Vagina (tissue), 2 donors: ENCODE measurements at places on chromosomes 1 and 21.

GRCh38 chr1:40980453-40981121 is 1.1 kb downstream of the CTPS1 start:
- peaks cover 59% of the 10 kb centered on the region for H3K4me1 ChIP-seq
- peak overlapping the region; percentile 96 for H3K27ac ChIP-seq
- H3K36me3 ChIP-seq = no peaks in the 10 kb centered on the region
- peak overlapping the region; percentile 83 for H3K4me3 ChIP-seq

- peak overlapping the region; percentile 71 for H3K27ac ChIP-seq
- no peaks in the 10 kb centered on the region for H3K27me3 ChIP-seq
- H3K4me1 ChIP-seq = peaks cover 36% of the 10 kb centered on the region
- no peak overlapping the region for H3K4me3 ChIP-seq
- DNase-seq = no peak
Observed at GRCh38 chr1:59730759-59731478, 83.8 kb upstream of the HOOK1 start.

- no peak overlapping the region for H3K27ac ChIP-seq
- DNase-seq = no peak
- H3K4me3 ChIP-seq = no peak overlapping the region
- no peaks in the 10 kb centered on the region for H3K36me3 ChIP-seq
- no peaks in the 10 kb centered on the region for H3K27me3 ChIP-seq
Observed at GRCh38 chr1:215264649-215265048, 182.1 kb downstream of the KCNK2 start.

- no peak for DNase-seq
- H3K36me3 ChIP-seq = no peaks in the 10 kb centered on the region
- no peak overlapping the region for H3K4me3 ChIP-seq
- H3K27me3 ChIP-seq = no peaks in the 10 kb centered on the region
Observed at GRCh38 chr1:193419295-193419694, 232.9 kb upstream of the B3GALT2 start.

DNA sequence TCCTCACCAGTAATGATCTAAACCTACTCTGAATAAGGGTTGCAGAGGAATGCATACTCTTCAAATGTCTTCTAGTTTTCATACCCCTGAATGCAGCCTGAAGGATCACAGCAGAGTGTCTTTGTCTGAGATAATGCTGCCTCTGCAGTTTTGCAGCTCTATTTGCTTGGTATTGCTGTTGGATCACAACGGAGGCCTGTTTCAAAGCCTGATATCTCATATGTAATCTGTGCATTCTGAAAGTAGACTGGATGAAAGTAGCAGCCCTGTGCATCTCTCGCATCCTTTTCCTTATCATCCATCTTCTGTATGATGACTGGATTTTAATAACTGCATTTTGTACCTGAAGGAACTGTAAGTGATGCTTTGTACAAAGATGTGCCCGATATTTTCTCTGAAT is 34.9 kb upstream of the F13B start:
- DNase-seq = no peak
- no peaks in the 10 kb centered on the region for H3K4me1 ChIP-seq
- H3K4me3 ChIP-seq = no peak overlapping the region
- H3K27me3 ChIP-seq = no peaks in the 10 kb centered on the region
- no peaks in the 10 kb centered on the region for H3K36me3 ChIP-seq
- no peak overlapping the region for H3K27ac ChIP-seq

GRCh38 chr1:93905734-93906133 is 3.5 kb downstream of the GCLM start:
- H3K4me1 ChIP-seq = peaks cover 20% of the 10 kb centered on the region
- no peak for DNase-seq
- H3K4me3 ChIP-seq = no peak overlapping the region
- H3K27ac ChIP-seq = no peak overlapping the region
- peaks cover 2% of the 10 kb centered on the region for H3K36me3 ChIP-seq

GRCh38 chr21:39444421-39445180 is 977 bp downstream of the LCA5L start:
- peak overlapping the region; percentile 82 for H3K4me3 ChIP-seq
- H3K27me3 ChIP-seq = no peaks in the 10 kb centered on the region
- peaks cover 13% of the 10 kb centered on the region for H3K4me1 ChIP-seq
- no peaks in the 10 kb centered on the region for H3K36me3 ChIP-seq
- H3K27ac ChIP-seq = peak overlapping the region; percentile 90

DNA sequence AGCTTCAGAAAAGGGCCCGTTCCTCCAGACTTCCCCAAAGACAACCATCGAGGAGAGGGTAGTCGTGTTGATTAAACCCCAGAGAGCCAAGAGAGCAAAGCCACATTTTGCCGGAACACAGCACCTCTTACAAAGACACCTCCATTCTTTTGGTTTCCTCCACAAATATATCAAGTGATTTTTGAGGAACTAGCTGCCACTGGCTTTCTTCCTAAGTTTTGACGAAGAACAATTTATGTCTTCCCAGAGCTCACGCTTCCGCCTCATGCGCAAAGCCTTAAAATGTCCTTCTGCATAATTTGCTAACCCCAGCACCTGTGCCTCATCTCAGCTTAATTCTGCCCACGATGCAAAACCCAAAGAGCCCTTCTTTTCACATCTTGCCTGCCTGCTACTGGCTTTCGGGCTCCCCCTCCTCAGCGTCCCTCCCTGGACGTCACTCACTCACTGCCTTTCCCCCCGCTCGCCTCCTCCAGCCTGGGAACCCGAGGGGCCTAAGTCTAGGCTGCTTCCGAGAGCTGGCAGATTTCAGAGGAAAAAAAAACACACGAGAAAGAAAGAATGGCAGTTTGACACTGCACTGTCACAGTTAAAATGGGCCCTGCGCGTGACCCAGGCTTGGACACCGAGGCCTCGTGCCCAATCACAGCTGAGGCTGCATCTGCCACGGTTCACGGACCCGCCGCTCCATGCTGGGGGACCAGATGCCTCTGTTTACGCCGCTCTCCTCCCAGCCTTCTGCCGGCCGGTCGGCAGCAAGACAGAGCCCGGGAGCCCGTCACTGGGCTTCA is 77.6 kb upstream of the IFNAR2 start:
- H3K4me1 ChIP-seq = no peaks in the 10 kb centered on the region
- H3K4me3 ChIP-seq = no peak overlapping the region
- no peak overlapping the region for H3K27ac ChIP-seq
- no peak for DNase-seq
- H3K36me3 ChIP-seq = no peaks in the 10 kb centered on the region
- H3K27me3 ChIP-seq = no peaks in the 10 kb centered on the region

DNA sequence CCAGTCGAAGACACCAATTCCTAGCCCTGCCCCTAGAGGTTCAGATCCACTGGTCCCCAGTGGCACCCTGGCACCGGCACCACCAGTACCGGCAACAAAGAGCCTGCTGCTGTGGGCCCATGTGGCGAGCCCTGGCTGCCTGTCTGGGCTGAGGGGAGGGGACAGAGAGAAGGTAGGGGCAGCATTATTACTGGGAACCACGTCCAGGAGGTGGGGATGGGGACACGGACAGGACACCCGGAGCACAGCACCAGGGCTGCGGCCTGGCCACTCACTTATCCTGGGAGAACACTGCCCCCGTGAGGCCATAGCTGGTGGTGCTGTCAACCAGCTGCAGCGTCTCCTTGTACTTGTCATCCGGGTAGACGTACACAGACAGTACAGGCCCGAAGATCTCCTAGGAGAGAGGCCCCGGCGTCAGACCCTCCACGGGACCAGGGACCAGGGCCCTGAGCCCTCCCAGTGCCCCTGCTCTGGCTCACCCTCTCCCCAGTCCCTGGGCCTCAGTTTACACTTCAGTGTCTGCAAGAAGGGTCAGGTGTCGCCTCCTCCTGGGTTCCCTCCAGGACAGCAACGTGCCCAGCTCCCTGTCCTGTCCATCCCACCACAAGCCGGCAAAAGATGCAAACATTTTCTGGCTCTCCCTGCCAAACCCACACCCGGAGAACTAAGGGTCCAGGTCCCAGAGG is 15.8 kb upstream of the TAS1R2 start:
- no peak for DNase-seq
- H3K27ac ChIP-seq = no peak overlapping the region
- peaks cover 4% of the 10 kb centered on the region for H3K36me3 ChIP-seq
- no peaks in the 10 kb centered on the region for H3K4me1 ChIP-seq
- H3K4me3 ChIP-seq = no peak overlapping the region

DNA sequence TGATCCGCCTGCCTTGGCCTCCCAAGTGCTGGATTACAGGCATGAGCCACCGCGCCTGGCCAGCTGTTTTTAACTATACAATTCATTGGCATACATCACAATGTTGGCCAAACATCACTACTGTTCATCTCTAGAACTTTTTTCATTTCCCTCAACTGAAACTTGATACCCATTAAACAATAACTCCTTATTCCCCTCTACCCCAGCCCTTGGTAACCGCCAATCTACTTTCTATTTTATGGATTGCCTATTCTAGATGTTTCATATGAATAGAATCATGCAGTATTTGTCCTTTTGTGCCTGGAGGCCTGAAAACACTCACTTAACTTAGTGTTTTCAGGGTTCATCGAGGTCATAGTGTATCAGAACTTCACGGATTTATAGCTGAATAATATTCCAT is 16.2 kb downstream of the BTF3L4 start:
- no peak overlapping the region for H3K4me3 ChIP-seq
- no peaks in the 10 kb centered on the region for H3K36me3 ChIP-seq
- no peaks in the 10 kb centered on the region for H3K27me3 ChIP-seq
- H3K27ac ChIP-seq = no peak overlapping the region
- DNase-seq = no peak

DNA sequence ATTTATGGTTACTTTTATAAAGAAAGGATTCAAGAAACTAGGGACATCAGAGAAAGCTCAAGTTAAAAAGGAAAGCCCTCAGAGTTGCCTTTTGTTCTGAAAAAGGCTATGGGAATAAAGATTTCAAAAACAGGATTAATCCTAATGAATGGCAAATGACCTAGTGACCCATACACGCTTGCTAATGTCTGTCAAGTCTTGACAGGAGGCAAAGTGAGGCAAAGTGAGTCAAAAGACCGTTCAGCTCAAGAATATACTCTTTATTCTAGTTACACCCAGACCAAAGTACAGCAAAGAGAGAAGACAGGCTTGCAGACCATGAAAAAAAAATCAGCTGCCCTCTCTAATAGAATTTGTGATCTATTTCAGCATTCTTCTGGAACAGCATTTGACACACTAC is 3.5 kb downstream of the ZNF436 start:
- H3K4me1 ChIP-seq = peaks cover 43% of the 10 kb centered on the region
- no peaks in the 10 kb centered on the region for H3K27me3 ChIP-seq
- H3K4me3 ChIP-seq = no peak overlapping the region
- H3K27ac ChIP-seq = peak overlapping the region; percentile 23

- H3K27me3 ChIP-seq = no peaks in the 10 kb centered on the region
- no peak overlapping the region for H3K4me3 ChIP-seq
- DNase-seq = no peak
- no peak overlapping the region for H3K27ac ChIP-seq
- no peaks in the 10 kb centered on the region for H3K36me3 ChIP-seq
Observed at GRCh38 chr1:88773540-88774150, 89.6 kb downstream of the PKN2 start.

DNA sequence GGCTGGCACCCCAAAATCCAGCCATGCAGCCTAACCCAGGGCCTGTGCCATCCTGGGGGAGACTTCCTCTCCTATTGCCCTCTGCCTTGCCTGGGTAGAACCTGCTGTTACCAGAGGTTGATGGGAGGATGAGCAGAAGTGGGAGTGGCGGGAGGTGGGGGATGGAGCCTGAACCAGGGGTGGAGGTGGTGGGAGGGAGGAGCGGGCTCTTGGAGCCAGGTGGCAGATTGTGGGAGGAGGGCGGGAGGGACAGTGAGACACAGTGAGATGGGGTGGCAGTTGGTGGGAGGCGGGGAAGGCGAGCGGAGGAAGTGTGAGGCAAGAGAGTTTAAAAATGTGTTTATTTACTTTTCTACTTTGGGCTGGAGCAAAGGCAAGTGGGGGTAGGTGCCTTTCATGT is 87.3 kb downstream of the KCNJ6 start:
- H3K27me3 ChIP-seq = no peaks in the 10 kb centered on the region
- H3K4me1 ChIP-seq = no peaks in the 10 kb centered on the region
- no peak for DNase-seq
- no peak overlapping the region for H3K27ac ChIP-seq

DNA sequence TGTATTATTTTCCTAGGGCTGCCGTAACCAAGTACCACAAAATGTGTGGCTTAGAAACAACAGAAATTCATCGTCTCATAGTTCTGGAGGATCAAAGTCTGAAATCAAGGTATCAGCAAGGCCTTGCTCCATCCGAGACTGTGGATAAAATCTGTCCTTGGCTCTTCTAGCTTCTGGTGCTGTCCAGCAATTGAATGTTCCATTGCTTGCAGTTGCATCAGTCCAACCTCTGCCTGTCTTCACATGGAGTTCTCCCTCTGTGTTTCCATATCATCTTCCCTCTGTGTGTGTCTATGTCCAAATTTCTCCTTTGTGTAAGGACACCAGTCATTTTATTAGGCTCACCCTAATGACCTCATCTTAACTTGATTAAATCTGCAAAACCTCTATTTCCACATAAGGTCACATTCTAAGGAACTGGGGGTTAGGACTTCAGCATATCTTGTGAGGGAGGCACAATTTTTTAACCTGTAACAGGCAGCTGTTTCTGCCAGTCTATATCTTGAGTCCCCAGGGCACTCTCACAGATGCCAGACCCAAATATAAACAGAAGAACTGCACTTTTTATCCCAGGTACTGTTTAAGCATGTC is 84.2 kb downstream of the ERG start:
- H3K36me3 ChIP-seq = no peaks in the 10 kb centered on the region
- DNase-seq = no peak
- H3K4me3 ChIP-seq = no peak overlapping the region

- H3K4me1 ChIP-seq = no peaks in the 10 kb centered on the region
- no peaks in the 10 kb centered on the region for H3K27me3 ChIP-seq
Observed at GRCh38 chr1:160419150-160419837, 18.9 kb downstream of the VANGL2 start.

- H3K27me3 ChIP-seq = no peaks in the 10 kb centered on the region
- no peak for DNase-seq
- H3K4me3 ChIP-seq = peak overlapping the region; percentile 58
- H3K36me3 ChIP-seq = no peaks in the 10 kb centered on the region
Observed at GRCh38 chr1:91501523-91501851, 836 bp downstream of the CDC7 start.

DNA sequence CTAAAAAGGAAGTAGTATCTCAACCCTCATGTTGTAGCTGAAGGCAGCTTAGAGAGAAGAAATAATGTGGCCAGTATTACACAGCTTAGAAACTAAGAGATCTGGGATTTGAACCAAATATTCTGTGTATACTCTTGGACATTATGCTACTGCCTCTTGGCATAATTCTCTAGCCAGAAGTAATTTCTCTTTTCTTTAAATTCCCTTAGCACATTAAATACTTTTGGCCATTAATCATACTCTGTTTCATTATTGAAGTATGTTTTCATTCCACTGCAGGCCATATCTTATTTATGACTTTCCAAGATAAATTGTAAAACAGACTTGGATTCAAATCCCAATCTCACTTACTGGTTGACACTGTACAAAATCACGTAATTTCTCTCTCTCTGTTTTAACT is 181.3 kb upstream of the SPAG17 start:
- H3K4me3 ChIP-seq = no peak overlapping the region
- no peak for DNase-seq
- H3K27ac ChIP-seq = no peak overlapping the region
- H3K36me3 ChIP-seq = no peaks in the 10 kb centered on the region
- no peaks in the 10 kb centered on the region for H3K4me1 ChIP-seq
- no peaks in the 10 kb centered on the region for H3K27me3 ChIP-seq

DNA sequence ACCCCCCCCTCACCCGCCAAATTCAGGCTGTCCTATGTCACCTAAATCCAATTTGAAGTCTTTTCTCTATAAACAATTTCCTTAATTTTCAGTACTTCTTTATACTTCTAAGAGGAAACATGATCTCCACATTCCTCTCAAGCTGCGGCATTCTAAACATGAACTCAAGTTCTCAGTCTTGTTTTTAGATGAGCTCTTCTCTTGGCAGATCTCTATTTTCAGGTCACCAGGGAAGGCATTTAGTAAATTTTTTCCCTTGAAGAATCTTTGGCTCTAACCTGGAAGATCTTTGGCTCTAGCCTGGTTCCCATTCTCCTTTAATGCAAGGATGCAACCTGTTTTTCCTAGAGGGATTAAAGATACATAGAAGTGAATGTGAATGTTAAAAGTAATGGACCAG is 193.4 kb downstream of the ATG4C start:
- H3K4me3 ChIP-seq = no peak overlapping the region
- no peaks in the 10 kb centered on the region for H3K36me3 ChIP-seq
- no peaks in the 10 kb centered on the region for H3K4me1 ChIP-seq
- no peaks in the 10 kb centered on the region for H3K27me3 ChIP-seq
